Activated B cell treated with CpG ODN at 0.5 μM for 24 hours (primary cell): ENCODE measurements at places on chromosomes 5 and 9. TPM values are rescaled to one million over a fixed set of nuclear protein-coding genes. Genes with fewer than 3 reads are reported as not detected.

Gene SLC22A4
- not detected in 2 replicates for total RNA-seq

Gene WDR38
- total RNA-seq, result not detected in 2 replicates

Gene ENTREP1
- not detected in 2 replicates for total RNA-seq

Gene MARVELD2
- 1.2 and 1.6 TPM in 2 replicates for total RNA-seq

Gene CCDC152
- total RNA-seq, result 6.4 and 6.9 TPM in 2 replicates
